ENCODE measurements at places on chromosomes 3 and 15.

- DNase-seq: no peak
Measured at GRCh38 chr3:32495085-32495484, 7.6 kb downstream of the CMTM6 start.

- DNase-seq: no peak
Measured at GRCh38 chr3:138950006-138950644, 3.1 kb downstream of the FOXL2NB start.

DNA sequence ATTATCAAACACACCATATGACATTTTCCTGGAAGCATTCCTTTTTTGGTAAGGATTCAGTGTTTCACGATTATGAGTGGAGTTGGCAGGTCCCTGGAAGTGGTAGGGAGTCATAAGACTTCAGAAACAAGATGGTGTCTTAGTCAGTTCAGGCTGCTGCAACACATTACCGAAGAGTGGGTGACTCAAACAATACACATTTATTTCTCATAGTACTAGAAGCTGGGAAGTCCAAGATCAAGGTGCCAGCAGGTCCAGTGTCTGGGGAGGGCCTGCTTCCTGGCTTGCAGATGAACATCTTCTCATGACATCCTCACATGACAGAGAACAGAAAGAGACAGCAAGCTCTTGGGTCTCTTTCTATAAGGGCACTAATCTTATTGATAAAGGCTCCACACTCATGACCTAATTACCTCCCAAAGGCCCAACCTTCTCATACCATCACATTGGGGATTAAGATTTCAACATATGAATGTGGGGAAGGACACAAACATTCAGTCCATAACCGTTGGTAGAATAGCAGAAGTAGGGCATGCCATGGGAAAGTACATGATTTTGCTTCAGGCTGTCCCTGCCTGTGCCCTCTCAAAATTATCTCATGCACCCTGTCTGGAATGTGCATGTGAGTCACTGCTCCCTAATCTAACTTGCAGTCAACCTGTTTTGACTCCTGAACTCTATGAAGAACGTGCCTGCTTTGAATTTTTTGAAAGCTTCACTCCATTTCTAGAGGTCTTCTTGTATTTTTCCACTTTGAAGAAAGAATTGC lies 72.5 kb downstream of the GTPBP8 start:
- no peak for DNase-seq

DNA sequence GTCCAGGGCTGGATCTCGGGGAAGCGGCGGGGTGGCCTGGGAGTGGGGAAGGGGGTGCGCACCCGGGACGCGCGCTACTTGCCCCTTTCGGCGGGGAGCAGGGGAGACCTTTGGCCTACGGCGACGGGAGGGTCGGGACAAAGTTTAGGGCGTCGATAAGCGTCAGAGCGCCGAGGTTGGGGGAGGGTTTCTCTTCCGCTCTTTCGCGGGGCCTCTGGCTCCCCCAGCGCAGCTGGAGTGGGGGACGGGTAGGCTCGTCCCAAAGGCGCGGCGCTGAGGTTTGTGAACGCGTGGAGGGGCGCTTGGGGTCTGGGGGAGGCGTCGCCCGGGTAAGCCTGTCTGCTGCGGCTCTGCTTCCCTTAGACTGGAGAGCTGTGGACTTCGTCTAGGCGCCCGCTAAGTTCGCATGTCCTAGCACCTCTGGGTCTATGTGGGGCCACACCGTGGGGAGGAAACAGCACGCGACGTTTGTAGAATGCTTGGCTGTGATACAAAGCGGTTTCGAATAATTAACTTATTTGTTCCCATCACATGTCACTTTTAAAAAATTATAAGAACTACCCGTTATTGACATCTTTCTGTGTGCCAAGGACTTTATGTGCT lies 527 bp downstream of the B2M start:
- peak; percentile 39 for DNase-seq

DNA sequence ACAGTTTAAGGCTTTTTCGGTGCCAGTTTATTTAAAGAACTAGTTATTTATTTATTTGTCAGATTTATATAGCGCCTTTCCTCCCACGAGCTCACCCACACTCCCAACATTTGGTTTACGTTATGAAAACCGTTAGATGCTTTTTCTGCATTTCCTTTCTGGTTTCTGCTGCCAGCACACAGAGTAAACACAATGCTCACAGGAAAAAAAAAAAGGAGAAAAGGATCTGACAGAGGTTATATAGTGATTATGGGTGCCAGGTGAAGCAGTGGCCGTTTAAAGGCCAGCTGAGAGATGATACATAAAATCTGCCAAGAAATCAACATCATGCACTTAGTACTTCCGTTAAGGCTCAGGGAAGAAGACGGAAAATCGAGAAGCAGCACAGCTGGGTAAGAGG lies 37.9 kb downstream of the ETV5 start:
- no peak for DNase-seq

DNA sequence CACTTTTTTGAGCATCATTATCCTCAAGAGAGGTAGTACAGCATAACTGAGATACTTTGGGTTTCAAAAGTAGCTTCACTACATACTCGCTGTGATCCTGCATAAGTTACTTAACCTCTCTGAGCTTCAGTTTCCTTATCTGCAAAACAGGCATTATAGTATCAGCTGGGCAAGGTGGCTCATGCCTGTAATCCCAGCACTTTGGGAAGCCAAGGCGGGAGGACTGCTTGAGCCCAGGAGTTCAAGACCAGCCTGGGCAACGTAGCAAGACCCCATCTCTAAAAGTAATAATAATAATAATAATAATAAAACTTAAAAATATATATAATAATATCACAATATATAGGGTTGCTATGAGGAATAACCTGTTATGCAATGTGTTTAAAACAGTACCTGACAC lies 10.9 kb downstream of the CIAO2A start:
- DNase-seq: no peak

- no peak for DNase-seq
Measured at GRCh38 chr3:45135959-45136358, 10.2 kb downstream of the CDCP1 start.

GRCh38 chr15:53580366-53580765 lies 179.1 kb downstream of the WDR72 start:
- DNase-seq: no peak

GRCh38 chr3:56113231-56113630 lies 355.0 kb downstream of the ERC2 start:
- no peak for DNase-seq

DNA sequence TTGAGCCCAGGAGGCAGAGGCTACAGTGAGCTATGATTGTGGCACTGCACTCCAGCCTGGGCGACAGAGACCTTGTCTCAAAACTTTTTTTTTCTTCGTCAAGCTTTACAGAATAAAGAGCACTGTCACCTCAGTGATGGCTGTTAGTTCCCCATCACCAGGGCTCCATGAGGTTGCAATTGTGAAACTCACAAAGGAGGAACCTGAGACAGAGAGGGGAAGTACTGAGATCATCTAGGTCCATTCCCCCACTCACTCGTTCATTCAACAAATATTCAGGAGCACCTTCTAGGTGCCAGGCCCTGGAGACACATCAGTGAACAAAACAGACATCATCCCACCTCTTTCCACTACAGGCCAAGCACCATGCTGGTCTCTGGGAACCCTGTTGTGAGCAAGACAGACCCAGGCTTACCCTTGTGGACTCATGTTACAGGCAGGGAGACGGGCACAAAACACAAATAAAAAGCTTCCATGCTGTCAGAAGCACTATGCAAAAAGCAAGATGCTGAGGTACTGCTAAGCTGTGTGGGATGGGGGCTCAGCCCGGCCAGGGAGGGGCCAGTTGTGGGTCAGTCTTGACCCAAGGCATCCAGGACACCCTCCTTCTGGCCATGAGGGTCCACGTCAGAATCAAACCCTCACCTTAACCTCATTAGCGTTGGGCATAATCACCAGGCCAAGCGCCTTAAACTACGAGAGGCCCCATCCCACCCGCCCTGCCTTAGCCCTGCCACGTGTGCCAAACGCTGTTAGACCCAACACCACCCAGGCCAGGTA lies 2.1 kb upstream of the RHO start:
- no peak for DNase-seq

GRCh38 chr3:30356866-30357753 lies 249.3 kb upstream of the TGFBR2 start:
- no peak for DNase-seq

DNA sequence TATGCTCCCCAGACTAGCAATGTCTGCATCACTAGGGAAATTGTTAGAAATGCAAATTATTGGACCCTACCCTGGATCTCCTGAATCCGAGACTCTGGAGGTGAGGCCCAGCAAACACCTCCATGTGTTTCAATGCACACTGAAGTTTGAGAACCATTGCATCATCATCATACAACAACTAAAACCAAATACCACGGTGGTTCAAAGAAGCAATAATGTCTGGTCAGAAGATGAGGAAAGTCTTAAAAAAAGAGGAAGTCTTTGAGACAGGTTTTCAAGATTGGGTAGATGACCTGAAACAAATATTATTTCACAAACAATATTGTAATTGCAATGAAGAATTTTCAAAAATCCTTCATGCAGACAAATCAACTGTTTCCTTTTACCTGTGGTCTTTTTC lies 60.3 kb upstream of the TRA2B start:
- no peak for DNase-seq

DNA sequence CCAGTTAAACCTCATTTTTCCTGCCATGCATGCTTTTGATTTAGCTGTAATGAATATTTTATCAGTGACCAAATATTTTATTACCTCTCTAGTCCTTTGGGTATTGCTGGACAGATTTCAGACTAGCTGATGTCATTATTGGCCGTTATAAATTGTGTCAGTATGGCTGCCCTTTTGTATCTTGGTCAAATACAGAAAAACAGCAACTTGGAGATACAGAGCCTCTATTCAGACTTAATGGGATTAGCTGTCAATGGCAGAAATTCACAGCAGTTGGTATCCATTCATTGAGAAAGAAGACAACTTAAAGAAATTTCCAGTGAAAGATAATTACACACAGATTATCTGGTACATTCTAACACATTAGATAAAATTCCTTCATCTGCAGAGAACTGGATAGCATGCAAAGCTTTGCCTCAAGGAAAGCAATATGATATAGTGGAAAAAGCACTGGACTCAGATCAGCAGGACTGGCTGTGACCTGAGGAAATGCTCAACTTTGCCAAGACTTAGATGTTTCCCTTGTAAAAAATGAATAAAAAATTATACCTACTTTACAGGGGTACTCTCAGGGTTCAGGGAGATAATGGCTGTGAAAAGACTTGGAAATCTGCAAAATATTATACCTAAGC lies 20.8 kb downstream of the COL6A6 start:
- no peak for DNase-seq

GRCh38 chr15:92883876-92884435 lies 16.2 kb upstream of the CHD2 start:
- no peak for DNase-seq

DNA sequence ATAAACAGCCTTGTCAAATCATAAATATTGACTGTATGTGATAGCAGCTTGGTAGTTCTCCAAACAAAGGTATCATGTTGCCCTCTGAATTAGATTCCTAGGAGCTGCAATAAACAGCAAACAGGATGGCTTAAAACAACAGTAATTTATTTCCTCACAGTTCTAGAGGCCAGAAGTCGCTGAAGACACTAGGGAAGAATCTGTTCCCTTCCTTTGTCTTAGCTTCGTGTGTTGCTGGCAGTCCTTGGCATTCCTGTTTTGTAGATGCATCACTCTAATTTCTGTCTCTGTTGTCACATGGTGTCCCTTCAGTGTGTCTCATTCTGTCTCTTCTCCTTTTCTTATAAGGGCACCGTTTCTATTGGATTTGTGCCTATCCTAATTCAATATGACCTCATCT lies 679.3 kb downstream of the OTOL1 start:
- no peak for DNase-seq

DNA sequence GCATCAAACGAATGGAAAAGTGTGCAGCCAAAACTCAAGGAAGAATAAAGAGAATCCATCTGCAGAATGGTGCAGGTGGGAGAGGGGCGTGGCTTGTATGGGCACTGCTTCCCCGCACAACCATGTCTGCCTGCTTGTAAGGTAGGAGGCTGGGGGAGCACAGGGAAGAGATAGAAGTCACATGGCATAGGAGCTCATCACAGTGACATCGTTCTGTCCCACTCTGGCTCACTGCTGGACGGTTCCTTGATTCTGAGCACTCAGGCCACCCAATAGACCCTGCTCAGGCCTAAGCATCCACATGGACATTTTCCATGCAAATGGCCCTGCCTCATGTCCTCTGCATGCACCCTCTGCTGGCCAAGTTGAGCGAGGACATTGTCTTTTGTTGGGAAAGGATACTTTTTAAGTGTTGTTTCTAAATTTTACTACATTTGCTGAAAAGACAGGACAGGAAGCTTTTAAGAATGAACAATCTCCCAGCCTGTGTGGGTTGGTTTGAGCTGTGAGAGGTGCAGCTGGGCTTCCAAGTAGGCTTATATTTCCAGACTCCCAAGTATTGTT lies 3.1 kb downstream of the MYLK start:
- DNase-seq: no peak

- no peak for DNase-seq
Measured at GRCh38 chr3:50325497-50326181, 2.4 kb downstream of the TUSC2 start.

DNA sequence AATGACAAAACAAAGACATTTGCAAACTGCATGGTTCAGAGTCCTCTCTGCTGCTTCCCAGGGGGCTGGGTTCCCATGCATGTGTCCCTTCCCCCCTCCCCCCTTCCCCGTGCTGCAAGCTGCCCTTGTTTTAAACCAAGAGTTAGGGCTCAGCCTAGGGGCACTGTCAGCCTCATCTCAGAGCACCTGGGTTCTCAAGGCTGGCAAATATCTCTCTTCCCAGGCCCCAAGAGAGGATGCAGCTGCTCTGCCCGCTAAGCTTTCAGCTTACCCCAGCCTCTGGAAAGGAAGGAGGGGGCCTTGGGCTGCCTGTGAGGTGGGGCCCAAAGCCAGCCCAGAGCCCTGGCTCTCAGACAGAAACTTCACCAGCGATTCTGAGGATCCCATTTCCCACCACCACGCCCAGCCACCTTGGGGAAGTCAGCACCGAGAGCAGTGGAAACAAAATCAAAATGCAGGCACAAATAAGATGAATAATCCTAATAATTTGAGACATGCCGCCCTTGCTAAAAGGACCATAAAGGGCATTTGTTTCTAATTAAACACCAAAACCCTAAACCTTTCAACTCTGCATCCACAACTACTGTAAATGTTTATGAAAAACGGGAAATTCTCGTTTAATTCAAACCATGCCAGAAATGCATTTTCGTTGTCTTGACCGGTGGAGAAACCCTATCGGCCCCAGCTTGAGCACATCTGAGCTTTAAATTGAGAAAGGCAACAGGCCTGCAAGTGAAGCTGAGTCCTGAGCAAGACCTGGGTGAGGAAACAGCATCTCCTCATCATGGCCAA lies 67.7 kb upstream of the WNT5A start:
- DNase-seq: no peak

- DNase-seq: no peak
Measured at GRCh38 chr15:35168464-35168863, 83.4 kb upstream of the NANOGP8 start.

DNA sequence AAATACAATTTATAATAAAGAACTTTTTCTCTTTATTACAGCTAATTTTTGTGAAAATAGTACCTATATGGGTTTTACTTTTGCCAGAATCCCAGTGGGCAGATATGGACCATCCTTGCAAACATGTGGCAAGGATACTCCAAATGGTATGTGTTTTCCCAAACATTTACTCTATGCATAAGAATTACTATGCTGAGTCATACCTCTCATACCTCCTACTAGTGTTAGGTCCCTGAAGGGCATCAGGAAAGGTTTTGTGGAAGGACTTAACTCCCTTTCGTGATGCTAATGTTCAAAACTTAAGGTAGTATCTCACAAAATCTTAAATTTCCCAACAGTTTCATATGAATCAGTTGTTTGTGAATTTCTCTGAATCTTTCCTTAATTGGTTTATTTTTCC lies 21.3 kb downstream of the ADGRG7 start:
- DNase-seq: no peak

All from activated gamma-delta T cell treated with anti-CD3 and anti-CD28 coated beads, Interleukin-2, amount 50 U/mL, for 16 hours (primary cell).